ENCODE measurements at places on chromosomes 13 and 19. TPM values are rescaled to one million over a fixed set of nuclear protein-coding genes. Genes with fewer than 3 reads are reported as not detected.
A peak's percentile ranks its signal among the peaks of the same experiment; 100 is the strongest.

GRCh38 chr13:99374994-99375737 lies 68.0 kb upstream of the GPR183 start:
- ATAC-seq, result no peak

DNA sequence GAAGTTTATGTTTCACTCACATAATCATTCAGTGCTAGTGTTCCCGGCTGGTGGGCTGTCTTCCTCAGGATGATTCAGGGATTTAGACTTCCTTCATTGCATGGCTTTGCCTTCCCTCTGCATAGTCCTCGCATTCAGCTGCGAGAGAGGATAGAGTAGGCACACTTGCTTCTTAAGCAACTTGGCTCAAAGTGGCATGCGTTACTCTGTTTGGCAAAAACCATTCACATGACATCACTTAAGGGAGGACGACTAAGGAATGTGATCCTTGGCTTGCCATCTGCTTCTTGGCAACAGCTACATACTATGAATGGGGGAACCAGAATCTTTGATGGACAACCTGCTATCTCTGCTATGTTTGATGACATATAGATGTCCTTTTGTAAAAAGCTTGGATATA lies 359.3 kb downstream of the TDRD3 start:
- no peak for ATAC-seq

CEACAM6 gene
- not detected for total RNA-seq

DNA sequence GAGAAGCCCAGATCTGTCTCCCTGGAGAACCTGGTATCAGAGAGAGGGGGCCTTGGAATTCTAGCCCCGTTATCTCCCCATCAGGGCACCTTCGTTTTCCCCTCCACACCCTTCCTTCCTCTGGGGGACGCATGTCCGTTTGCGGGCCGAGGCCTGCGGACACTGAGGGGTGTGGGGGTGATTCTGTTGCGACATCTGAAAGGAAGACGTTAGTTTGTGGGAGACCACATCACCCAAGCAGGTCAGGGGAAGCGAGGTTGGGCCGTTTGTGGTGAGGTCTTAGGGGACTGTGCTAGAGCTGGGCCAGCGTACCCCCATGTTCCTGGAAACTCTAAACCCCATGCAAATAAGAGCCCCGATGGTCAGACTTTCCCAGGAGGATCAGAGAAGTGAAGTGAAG lies 3.7 kb upstream of the HSH2D start:
- ATAC-seq, result no peak

GRCh38 chr19:17109962-17110598 lies 34.5 kb downstream of the MYO9B start:
- ATAC-seq, result no peak

CYP2A6 gene
- not detected for total RNA-seq

PLIN5 gene
- total RNA-seq, result 1.3 TPM

GRCh38 chr13:46751811-46752635 lies 44.9 kb downstream of the ESD start:
- ATAC-seq, result no peak

- ATAC-seq, result peak; percentile 15
Observed at GRCh38 chr13:43343645-43344044, 320.3 kb downstream of the DNAJC15 start.

DNA sequence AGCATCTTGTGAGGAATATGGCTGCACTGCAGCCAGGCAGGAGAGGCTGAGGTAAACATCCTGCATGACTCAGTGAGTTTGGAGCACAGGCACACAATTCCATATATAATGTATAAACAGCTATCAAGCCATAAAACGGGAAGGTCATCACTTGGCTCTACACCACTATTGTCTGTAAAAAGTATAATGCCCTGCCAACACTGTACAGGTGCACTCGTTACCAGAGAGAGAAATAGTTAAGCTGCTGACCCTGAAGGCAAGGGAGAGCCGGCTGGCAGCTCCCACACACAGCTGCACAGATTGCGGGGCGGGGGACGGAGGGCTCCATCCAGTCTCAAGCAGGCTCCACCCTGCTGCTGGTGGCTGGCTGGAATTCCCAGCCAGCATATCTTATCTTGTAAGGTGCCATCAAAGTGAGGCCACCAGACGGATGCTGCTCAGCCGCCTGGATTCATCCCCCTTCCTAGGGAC lies 668.1 kb downstream of the SLITRK5 start:
- ATAC-seq, result no peak

DNA sequence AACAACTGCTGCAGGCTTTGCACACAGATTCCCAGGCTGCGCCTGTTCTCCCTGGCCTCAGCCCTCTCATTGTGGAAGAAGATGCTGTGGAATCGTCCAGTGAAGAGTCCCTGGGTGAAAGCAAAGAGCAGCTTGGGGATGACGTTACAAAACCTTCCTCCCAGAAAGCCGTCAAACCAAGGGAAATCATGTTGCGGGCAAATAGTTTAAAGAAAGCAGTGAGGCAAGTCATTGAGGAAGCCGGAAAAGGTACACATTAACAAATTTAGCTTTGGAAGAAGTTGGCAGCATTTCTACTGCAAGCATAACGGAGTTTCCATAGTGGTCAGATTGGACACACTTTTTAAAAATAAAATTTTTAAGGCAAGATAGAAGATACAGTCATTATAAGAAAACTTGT lies 82.9 kb upstream of the AKAP11 start:
- no peak for ATAC-seq

GRCh38 chr13:70708775-70709174 lies 600.5 kb upstream of the KLHL1 start:
- no peak for ATAC-seq

DNA sequence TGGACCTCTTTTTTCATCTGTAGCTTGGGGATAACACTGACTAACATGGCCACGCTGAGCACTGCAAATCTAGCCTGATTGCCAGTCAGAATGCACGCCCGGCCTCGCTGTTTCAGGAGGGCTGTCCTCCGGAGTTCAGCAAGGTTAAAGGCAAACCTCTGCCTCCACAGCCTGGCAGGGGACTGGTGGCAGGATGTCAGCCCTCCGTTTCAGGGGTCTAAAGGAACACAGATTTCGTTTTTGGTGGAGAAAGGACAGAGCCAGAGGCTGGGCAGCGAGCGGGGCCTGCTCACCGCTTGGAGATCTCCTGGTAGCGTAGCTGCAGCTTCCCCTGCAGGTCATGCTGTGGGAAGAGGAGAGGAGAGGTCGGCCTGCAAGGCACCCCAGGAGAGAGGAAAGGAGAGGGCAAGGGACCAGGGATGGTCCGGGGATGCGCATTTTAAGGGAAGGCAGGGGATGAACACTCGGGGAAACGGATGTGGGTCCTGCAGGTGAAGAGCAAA lies 560 bp downstream of the NDUFA7 start:
- peak; percentile 25 for ATAC-seq

NANOS3 gene
- 1.5 TPM for total RNA-seq

UGGT2 gene
- 66.2 TPM for total RNA-seq

GRCh38 chr19:42606660-42607351 lies 12.1 kb upstream of the CEACAM8 start:
- peak; percentile 92 for ATAC-seq

ZNF563 gene
- total RNA-seq, result 5.3 TPM

EXOSC5 gene
- 14.9 TPM for total RNA-seq

DNA sequence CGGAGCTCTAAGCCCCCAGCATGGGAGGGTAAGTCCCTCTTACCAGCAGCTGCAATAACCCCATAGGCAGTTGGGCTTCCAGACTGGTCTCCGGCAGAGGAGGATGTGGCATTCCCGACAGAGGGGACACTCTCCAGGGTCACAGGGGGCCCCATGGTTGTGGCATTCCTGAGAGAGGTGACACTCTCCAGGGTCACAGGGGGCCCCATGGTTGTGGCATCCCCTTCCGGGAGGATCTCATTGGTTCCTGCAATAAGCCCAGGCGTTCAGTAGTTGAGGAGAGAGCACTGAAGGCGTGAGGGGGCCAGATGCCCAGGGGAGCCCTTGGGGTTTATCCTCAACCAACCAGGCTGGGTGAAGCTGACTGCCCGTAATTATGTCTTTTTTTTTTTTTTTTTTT lies 5.4 kb downstream of the CD320 start:
- ATAC-seq, result no peak

- ATAC-seq, result peak; percentile 21
Observed at GRCh38 chr19:4976401-4977298, 7.7 kb downstream of the KDM4B start.

DNA sequence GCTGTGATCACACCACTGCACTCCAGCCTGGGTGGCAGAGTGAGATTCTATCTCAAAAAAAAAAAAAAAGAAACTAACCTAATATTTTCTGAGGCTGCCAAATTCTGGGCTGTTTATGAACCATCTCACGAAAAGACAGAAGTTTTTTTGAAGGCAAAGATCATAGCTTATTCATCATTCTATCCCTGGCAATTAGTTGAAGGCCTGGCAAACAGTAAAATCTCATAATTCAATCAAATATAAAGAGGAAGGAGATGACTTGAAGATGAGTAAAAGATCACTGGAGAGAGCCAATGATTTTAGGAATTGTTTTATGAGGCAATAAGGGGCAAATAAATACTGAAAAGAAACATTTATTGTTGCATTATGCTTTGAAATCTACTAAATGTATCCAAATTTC lies 216.5 kb downstream of the DCLK1 start:
- no peak for ATAC-seq

ZNF730 gene
- not detected for total RNA-seq

- no peak for ATAC-seq
Observed at GRCh38 chr19:51546650-51547396, 15.4 kb upstream of the SIGLEC6 start.

DNA sequence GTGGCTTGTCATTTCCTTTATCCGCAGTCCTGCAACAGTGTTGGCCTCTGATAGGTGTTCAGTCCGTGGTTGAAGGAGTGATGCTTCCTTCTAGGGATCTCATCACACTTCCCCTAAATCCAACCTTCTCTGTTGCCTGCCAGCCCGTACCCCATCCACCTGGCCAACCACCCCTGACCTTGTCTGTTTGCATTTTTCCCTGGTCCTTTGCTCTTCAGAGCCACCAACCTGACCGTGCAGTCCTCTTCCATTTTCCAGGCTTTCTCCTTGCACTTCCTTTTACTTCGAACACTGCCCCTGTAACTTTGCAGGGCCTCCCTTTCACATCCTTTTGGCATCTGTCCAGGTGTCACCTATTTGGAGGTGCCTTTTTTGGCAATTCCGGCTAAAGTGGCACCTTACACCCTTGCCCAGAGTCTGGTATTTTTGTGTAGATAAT lies 696 bp downstream of the ZNF460 start:
- ATAC-seq, result no peak

DNA sequence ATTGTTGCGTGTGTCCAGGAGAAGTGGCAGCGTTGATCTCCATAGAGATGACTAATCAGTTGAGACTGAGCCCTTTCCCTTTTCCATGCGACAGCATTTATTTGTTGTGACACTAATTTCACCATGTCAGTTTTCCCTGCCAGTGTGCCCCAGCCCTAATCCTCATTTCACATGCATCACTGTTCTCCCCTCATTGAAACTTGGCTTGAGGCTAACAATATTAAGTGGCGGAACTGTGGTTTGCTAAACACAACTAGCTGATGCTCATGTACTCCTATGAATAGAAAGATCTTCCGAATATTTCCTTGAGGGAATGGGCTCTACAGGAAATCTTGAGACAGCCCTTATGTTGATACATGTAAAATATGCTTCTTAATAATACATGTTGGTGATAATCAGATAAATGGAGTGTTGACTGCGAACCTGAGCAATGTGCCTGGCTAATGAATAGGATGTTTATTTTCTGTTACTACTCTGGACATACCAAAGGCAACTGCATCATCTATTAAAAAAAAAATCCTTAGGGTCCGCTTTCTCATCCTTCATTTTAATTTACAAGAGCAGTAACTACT lies 258.6 kb downstream of the ATP8A2 start:
- ATAC-seq, result no peak

ZNF581 gene
- total RNA-seq, result 24.7 TPM

DNA sequence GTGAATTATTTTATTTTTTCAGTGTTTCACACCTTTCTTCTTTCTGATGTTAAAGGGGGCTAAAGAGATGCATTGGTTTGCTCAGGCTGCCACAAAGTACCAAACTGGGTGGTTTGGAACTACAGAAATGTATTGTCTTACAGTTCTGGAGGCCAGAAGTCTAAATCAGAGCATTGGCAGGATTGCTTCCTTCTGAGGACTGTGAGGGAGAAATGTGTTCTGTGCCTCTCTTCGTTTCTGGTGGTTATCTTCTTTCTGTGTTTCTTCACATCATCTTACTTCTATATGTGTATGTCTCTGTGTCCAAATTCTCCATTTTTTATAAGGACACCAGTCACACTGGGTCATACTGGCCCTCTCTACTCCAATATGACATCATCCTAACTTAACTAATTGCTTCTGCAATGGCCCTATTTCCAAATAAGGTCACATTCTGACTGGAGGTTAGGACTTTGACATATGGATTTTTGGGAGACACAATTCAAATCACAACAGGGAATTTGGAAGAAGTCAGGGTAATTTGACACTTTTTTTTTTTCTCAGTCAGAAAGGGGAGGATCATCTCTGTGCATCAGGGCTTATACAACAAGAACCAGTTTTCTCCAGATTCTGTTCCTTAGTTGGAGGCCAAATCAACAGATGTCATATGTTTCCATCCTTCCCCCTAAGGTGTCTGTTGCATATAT lies 188.2 kb downstream of the KCNRG start:
- peak; percentile 54 for ATAC-seq

NLRP4 gene
- 0.06 TPM for total RNA-seq

C19orf33 gene
- not detected for total RNA-seq

GRCh38 chr13:98470920-98471319 lies 106.0 kb downstream of the STK24 start:
- ATAC-seq, result no peak

DNA sequence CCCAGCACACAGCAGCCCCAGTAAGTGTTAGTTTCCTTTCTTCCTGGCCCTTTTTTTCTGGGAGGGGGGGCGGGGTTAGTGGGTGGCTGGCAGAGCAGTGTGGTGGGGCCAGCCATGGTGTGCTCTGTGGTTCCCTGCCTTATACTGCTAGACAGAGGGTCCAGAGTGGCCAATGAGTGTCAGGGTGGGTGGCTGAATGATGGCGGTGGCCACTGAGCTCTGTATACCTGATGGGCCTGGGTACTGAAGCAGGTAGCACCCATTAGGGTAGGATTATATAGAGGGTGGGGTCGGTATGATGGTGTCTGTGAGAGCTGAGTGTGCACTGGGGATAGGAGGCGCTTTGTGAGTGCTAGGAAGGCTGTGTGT lies 13.8 kb downstream of the CIC start:
- ATAC-seq, result no peak

DNA sequence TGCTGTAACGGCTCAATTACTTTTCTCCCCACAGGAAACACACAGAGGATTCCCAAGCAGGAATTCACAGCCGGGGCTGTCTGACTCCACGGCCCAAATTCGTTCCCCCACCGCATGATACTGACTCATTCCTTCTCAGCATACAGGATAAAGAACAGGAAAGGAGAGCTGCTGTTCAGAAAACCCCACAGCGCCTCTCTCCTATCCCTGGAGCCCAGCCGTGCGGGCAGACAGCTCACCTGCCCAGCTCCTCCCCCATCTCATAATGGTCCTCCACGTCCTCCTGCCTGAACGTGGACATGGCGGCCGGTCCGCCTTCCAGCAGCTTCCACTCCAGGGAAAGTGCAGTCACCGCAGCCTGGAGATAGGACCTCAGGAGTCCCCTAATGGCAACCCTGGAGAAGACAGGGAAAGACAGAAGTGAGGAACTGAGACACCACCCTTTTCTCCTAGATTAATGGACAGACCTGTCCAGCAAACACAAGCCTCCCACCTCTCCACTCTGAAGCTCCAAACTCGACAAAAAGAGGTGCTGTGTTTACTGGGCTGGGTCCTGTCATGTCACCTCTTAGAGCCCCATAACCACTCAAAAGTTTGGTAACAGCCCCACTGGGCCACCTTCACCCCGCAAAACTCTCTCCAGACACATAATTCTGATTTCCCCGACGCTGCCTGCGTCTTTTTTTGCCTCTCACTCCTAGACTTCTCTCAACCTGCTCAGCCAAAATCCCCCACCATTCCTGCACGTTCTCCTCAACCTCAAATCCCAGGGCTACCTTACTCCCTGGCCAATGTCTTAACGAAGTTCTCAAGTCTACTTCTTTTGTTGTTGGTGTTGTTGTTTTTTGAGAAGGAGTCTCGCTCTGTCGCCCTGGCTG lies 1.2 kb downstream of the DAPK3 start:
- ATAC-seq, result no peak

ZNF667 gene
- total RNA-seq, result 3.4 TPM

All from motor neuron (in vitro differentiated cells).